ENCODE measurements at places on chromosomes 16 and 17.

- no peak for DNase-seq
Measured at GRCh38 chr16:83701494-83701893, 106.3 kb upstream of the HSBP1 start.

- DNase-seq, result no peak
Measured at GRCh38 chr16:16154281-16154951, 68.9 kb downstream of the ABCC6 start.

DNA sequence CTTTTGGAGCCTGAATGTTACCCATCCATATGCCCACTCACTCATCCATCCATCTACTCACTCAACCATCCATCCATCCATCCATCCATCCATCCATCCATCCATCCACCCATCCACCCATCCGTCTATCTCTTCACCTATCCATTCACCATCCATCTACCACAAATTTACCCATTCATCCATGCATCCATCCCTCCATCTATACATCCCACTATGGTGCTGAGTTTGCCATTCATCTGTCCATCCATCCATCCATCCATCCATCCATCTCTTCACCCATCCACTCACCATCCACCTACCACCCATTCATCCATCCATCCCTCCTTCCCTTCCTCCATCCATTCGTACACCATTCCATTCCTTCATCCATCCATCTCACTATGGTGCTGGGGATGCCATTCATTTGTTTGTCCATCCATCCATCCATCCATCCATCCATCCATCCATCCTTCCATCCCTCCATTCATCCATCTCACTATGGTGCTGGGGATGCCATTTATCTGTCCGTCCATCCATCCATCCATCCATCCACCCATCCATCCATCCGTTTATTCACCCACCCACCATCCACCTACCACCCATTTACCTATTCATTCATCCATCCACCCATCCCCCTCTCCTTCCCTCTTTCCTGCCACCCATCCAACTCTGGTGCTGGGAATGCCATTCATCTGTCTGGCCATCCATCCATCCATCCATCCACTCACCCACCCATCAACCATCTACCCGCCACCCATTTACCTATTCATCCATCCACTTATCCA lies 39.7 kb downstream of the RGS9 start:
- no peak for DNase-seq

DNA sequence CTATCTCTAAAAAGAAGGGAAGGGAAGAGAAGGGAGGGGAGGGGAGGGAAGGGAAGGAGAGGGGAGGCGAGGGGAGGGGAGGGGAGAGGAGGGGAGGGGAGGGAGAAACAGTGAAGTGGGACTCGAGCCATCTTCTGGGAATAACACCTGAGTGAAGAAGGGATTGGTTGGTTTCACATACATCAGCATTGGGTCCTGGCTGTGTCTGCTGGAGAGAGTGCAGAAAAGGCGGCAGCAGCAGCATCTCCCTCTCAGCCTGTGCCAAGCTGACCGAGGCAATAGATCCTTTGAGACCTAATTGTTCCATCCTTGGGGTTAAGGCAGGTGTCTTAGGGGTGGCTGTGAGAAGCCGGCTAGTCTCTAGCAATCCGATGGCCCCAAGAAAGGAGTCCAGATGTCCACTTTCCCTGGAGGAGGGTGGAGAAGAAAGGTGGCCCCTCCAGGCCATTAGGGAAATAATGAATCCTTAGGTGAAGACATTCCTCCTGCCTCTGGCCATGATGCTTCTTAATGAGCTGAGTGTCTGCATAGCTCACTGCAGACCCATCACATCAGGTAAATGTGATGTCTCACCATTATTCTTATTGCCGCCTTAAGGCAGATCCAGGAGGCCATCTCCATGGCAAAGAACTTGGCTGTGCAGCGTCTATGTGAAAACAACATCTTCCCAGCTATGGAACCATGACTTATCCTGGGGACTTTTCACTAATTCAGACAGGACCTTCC lies 71.6 kb downstream of the WIPI1 start:
- DNase-seq, result no peak

DNA sequence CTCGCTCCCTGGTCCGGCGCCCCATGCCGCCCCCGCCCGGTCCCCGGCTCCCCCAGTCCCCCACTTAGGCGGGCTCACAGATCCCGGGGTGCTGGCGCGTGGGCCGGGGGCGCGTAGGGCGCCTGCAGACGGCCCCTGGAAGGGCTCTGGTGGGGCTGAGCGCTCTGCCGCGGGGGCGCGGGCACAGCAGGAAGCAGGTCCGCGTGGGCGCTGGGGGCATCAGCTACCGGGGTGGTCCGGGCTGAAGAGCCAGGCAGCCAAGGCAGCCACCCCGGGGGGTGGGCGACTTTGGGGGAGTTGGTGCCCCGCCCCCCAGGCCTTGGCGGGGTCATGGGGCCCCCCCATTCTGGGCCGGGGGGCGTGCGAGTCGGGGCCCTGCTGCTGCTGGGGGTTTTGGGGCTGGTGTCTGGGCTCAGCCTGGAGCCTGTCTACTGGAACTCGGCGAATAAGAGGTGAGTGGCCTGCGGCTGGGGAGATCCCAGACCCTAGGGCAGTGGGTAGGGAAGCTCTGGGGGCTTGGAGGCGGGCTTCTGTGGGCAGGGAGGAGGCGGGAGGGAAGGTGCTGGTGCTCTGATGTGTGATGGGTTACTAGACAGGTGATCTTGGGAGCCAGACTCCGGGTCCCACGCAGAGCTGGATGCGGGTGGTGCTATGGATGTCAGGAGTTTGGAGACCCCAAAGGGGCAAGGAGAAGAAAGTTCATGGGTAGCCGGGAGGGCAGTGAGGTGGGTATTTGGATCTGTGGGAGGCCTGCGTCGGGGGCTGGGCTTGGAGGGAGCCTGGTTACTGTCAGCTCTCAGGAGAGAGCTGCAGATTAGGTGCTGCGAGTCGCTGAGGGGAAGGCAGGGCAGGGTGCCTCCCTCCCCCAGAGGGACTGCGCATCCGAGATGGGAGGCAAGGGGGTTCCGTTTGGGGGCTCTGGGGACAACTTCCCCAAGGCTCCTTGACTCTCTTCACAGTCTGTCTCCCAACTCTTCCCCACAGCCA lies 560 bp downstream of the EFNB3 start:
- DNase-seq, result no peak

GRCh38 chr16:68083861-68084503 lies 1.2 kb upstream of the NFATC3 start:
- DNase-seq, result no peak

- DNase-seq, result no peak
Measured at GRCh38 chr16:2190659-2191445, 5.6 kb downstream of the CASKIN1 start.

- no peak for DNase-seq
Measured at GRCh38 chr17:80704381-80704819, 159.8 kb downstream of the RPTOR start.

DNA sequence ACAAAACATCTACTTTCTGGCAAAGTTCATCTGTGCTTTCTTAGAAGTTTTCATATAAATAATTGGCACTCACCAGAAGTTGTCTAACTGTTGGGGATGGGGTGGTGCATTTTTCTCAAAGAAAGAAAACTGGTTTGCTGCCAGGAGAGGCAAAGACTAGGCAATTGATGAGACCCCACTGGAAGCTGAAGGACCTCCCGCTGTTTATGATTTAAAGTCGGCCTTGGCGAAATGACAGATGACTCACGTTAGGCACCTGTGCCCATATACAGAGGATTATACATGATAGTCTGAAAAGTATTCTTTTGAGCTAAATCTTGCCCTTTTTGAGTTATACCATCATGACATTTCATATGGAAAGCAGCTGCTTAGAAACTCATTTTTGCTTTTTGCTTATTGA lies 193.0 kb upstream of the ZFHX3 start:
- no peak for DNase-seq

GRCh38 chr16:21101631-21102420 lies 48.8 kb downstream of the DNAH3 start:
- DNase-seq, result no peak

DNA sequence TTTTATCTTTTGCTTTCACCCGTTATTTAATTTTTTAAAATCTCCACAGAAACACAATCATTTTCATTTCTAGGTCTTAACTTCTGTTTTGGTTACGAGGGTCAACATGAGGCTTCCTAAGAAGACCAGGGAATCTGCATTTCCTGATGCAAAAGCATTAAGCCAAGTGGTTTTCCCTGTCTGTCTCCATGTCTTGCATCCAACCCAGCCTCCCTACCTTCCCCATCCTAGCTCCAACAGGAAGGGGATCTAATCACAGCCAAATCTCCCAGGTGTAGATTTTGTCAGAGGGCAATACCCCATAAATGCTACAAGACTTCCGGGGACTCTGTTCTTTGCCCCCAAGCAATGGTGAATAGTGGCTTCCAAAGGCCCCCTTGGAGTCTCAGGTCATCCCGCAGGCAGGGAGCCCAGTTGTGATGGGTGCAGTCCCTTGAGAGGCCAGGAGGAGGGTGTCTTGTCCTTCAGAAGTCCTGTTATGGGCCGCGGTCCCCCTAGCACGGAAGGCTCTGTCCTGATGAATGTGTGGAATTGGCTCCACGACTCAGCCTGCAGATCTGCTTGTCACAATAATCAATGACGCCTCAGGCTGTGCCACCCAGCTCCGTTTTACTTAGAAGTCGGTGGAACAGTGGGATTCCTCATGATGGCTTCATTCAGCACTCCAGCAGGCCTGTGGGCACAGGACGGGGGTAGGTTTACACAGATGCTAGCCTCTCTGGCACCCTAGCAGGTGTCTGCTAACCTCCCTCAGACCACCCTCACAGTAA lies 141.1 kb downstream of the RGS9 start:
- DNase-seq, result peak; percentile 39

GRCh38 chr17:63423251-63423950 lies 22.7 kb downstream of the CYB561 start:
- no peak for DNase-seq

GRCh38 chr17:1638624-1639300 lies 6.8 kb downstream of the SCARF1 start:
- no peak for DNase-seq

DNA sequence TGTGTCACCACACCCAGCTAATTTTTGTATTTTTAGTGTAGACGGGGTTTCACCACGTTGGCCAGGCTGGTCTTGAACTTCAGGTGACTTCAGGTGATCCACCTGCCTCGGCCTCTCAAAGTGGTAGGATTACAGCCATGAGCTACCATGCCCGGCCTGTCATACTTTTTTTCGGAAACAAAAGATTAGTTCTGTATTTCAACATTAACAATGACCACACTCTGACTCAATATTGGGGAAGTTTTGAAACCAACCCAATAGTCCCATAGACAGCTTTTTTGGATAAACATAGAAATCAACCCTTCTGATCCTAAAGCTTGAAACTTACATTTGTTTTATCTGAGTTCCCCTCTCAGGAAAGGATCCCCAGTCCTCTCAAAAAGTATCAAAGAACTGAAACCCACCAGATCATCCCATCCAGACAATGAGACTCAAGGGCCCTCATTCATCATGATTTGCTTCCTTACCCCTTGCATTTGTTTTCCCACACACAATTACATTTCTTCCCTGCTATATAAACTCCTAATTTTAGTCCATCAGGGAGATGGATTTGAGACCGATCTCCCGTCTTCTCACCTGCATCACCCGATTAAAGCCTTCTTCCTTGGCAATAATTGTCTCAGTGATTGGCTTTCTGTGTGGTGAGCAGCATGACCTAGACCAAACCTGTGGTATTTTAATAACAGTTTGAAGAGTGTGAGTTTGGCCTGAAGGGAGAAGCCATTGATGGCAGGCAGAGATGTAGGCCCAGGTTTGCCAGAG lies 7.2 kb upstream of the AGRP start:
- no peak for DNase-seq

DNA sequence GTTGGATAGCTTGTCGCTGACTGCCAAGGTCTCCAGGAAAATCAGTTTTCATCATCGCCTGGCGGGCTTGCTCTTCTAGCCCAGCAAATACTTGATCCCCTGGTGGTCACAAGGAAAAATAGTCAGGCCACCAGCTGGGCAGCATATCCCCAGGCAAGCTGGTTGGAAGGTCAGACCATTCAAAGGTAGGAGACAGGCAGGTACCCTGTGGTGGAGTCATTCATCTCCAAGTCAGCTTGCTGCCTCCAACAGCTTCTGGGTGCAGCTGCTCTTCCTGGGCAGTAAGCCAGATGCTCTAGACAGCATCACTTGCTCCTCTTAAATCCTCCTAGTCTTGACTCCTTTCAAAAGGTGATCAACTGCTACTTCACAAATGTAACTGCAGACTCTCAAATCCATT lies 16.0 kb downstream of the ZNF821 start:
- no peak for DNase-seq

- peak; percentile 63 for DNase-seq
Measured at GRCh38 chr17:8894673-8895578, 27.5 kb upstream of the PIK3R6 start.

GRCh38 chr16:31371619-31372484 lies 16.9 kb downstream of the ITGAX start:
- DNase-seq, result no peak

GRCh38 chr16:732936-733335 lies 6.0 kb downstream of the HAGHL start:
- DNase-seq, result no peak

DNA sequence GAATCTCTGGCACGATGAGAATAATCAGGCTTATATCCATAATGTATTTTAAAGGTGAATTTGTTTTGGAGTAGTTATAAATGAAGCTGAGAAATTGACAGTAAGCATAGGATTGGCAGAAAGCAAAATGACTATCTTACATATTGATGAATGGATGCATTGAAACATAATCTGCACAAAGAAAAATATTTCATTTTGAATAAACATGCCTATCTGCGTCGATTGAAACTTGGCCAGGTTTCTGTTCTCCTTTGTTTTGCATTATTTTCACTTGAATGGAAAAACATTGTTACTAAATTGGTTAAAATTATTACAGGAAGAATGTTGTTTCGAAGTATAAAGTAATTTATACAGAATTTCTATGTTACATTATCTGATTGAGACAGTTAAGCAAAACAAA lies 128.2 kb downstream of the USP22 start:
- DNase-seq, result no peak

- no peak for DNase-seq
Measured at GRCh38 chr16:12651765-12652512, 151.7 kb downstream of the CPPED1 start.

DNA sequence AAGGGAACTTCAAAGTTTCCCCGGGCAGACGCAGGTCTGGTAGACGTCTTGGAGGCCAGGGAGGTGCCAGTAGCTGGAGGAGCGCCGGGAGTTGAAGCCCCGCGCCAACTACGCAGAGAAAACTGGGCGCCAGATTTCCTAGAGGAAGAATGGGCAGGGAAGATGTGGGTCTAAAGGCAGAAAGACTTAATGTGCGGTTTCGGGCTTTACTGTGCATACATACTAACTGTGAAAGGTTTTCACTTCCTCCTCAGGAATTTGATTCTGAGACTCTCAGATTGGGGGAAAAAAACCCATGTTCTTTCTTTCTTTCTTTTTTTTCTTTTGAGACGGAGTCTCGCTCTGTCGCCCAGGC lies 331 bp upstream of the ZNF287 start:
- no peak for DNase-seq

- DNase-seq, result peak; percentile 56
Measured at GRCh38 chr16:88886845-88887521, 20.5 kb upstream of the PABPN1L start.
